Activated naive CD4-positive, alpha-beta T cell treated with anti-CD3 and anti-CD28 coated beads for 36 hours (primary cell): ENCODE measurements at places on chromosomes 7 and 10.

DNA sequence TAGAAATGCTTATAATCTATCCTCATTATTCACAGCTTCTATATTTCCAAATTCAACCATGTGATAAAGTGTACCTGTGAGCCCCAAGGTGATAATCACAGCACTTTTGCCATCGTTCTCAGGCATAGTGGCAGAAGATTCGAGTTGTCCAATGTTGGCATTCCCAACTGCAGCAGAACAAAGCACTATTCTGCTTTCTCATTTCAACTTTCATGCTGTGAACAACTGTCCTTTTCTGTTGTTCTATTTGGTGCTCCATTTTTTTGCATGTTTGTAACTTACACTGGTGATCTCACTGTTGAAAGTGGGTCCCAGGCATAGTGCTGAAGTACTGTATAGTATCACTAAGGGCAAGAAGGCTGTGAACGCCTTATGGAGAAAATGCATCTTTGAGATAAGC, 438.2 kb downstream of the PAXIP1 start:
- no peak for DNase-seq

- no peak for DNase-seq
Measured at GRCh38 chr10:29176845-29177832, 111.7 kb upstream of the LYZL1 start.

DNA sequence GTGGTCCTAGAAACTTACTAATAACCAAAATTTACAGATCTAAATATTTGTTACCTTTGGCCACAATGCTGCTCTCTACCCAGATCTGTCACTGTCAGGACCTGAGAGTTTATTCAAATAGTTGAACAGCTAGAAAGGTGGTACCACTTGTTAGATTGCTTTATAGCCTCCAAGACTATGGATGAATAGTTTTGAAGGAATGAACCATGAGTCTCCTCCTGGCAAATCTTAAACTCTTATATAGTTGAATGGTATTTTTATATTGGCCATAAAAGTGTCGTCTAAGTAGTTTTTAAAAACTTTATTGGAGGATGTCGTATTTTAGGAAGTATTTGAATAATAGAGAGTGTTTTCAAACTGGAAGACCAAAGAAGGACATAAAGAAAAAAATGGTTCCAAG, 178.7 kb downstream of the AHR start:
- no peak for DNase-seq

DNA sequence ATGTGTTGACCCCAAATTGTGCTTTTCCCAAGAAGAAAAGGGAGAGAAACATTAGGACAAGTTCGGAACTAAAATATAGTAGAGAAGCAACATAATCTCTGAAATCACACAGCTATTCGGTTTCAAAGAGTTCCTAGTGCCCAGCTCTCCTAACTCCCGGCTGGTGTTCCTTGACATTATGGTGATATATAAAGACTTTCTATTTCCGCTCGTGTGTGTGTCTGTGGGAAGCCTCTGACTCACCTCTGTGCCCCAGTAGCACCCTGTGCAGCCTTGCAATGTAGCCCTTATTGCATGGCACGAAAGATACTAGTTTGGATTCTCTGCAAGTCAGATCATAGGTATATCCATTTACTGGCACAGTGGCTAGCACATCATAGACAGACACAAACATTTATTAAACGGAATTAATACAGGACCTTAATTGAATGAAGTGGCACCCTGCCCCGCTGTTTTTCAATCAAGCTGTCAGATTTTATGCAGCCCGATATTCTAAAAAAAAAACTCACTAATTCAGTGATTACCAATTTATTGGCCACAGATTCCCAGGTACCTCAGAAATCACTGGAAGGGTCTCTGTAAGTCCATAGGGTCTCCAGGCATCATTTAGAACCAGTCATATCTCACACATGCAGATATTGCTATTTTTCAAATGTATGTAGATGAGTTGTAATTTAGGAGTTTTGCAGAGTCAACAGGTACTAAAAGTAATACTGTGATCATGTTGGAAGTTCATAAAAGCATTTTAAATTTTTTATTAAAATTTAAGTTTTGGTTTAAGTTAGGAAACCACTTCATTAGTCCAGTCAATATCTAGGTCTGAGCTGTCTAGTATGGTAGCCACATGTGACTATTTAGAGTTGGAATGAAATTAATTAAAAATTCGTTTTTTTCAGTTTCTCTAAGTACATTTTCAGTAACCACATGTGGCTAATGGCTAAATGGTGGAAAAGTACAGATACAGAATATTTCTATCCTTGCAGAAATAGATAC, 43.3 kb downstream of the SFTPD start:
- peak; percentile 36 for DNase-seq

- DNase-seq: no peak
Measured at GRCh38 chr10:70376436-70377378, 5.7 kb downstream of the LRRC20 start.

GRCh38 chr10:73339436-73339835, 19.2 kb downstream of the CFAP70 start:
- DNase-seq: no peak

GRCh38 chr10:102403115-102403514, 7.6 kb downstream of the NFKB2 start:
- no peak for DNase-seq

DNA sequence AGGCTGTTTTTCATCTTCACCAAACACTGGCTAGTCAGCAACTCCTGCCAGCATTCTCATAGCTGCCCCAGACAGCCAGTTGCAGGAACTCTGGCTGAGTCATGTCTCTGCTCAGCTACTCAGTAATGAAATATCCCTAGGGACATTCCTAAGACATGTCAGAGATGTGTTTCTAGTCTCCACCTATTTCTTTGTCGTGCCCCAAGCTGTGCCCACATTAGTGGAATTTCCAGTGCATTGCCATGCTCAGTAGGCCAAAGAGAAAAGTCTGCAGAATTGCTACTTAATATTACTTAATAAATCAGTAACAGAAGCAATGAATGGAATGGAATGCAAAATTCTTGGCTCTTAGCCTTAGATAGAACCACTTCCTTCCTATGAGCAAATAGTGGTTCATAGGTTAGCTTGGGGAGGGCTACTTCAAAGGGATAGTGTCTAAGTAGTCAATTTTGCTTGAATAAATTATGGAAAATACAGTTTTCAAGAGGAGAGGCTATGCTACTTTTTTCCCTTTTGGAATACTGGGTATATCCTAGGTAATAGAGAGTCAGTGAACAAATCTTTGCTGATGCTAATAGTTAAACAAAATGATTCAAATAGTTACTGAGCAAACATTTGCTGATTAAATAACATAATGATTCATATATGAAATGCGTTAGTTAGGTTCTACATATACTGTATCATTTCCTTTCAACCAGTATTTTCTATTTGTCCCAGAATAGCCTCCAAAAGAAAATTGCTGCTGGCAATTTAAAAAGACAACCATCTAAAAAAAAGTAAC, 23.6 kb upstream of the SEMA3C start:
- no peak for DNase-seq

DNA sequence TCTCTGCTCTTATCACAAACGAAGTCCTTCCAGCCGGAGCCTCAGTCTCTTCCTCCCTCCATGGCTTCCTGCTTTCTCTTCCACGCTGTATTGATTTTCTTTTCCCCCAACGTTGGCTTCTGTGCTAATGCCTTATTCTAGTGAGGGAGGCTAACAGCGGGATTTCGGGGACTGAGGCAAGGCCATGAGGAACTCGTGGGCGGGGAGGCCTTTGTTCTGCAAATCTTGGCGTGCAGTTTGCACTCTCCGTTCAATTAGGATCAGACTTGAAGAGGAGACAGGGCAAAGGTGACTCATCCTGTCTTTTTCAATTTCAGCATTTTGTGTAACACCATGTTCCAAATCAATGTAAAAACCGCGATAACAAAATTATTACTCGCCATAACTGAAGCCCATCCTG, 25.3 kb downstream of the EN2 start:
- no peak for DNase-seq

- DNase-seq: no peak
Measured at GRCh38 chr10:103653581-103654037, 160.1 kb downstream of the NEURL1 start.

GRCh38 chr10:61937631-61938351, 36.3 kb downstream of the ARID5B start:
- no peak for DNase-seq

DNA sequence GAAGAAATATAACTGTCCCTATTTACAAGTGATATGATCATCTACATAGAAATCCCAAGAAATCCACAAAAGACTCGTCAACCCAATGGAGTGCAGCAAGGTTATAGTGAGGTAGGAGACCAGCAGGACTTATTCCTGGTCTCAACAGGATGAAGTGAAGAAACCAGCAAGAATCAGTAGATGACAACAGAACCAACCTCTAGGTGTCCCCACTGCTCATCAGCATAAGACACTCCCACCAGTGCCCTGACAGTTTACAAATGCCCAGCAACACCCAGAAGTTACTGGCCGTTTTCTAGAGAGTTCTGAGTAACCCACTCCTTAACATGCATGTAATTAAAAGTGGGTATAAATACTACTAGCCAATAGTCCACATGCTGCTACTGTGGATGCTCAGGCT, 470.5 kb upstream of the LRRTM3 start:
- no peak for DNase-seq

DNA sequence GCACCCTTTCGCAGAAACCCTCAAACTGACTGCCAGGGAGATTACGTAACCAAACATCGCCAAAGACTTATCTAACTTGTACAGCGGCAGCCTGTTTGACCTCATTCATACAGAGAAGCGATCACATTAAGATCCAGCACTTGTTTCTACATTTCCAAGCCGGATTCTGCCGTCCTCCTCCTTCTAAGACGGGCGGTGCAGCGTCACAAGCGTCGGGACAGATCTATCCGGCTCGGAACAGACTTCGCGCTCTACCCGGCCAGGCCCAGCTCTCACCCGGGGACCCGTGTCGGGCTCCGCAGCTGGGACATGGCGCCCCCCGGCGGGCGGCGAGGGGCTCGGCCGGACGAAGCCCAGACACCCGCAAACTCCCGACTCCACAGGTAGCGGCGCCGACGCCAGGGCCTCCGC, 373 bp downstream of the H2AZ2 start:
- DNase-seq: peak; percentile 92

GRCh38 chr10:62561151-62561550, 187.0 kb downstream of the ZNF365 start:
- DNase-seq: no peak

GRCh38 chr7:100687261-100687660, 6.8 kb downstream of the GIGYF1 start:
- no peak for DNase-seq

- DNase-seq: no peak
Measured at GRCh38 chr10:3077940-3078630, 10.7 kb downstream of the PFKP start.

- no peak for DNase-seq
Measured at GRCh38 chr7:159098811-159099655, 45.6 kb downstream of the VIPR2 start.

DNA sequence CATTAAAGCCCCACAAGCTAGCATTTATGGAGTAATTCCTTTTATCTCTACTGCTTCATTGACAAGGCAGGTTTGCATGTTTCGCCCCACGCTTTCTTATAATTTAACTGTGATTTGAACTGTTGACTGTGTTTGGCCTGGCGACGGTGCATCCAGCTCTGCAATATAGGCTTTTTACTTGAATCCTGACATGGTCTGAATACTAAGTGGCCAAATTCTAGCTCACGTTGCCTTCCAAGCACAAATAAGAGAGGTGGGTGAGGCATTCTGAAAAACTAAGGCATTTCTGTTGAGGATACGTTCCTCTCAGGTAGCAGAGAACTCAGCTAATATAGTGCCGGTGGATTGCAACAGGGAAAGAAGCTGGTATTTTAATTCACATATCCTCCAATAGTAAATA, 61.8 kb downstream of the NRP1 start:
- DNase-seq: no peak

DNA sequence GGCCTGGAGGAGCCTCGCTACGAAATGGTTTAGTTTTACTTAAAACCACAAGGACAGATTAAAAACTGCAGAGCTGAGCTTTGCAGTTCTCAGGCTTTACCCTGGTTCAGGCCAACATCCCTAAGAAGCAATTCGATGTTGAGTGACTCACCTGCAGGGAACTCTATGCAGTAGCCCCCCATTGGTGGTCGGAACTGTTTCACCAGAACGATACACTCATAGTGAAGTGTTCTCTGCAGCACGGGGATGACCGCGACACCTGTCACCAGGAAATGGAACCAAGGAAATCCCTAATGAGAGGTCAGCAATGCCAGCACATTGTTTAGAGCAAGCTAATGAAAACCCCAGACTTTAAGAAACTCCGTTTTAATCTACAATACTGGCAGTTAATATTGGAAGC, 18.0 kb downstream of the NUDT5 start:
- DNase-seq: no peak

DNA sequence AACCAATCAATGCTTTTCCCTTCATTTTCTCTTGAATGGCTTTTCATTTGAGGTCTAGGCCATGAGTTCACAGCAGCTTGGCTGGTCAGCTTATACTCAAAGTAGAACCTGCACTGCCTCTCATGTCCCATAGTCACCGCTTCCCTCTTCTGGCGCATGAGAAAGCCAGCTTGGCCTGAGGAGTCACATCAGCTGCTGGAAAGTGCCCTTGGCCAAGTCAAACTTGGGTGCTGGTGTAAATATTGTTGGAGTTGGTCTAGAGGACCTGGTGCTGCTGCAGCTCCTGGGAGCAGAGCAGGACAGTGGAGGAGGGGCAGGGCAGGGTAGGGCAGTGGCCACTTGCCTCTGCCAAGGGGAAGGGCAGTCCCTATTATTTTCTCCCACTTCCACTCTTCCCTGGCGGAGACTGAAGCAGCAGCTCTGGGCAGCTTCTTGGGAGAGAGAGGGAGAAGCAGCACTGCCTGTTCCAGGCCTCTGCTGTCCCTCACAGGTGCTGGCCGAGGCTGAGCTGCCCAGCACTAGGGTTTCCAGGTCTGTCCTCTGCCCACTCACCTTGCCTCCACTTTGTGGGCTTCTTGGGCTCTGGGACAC, 12.8 kb downstream of the UBE2D4 start:
- DNase-seq: no peak

GRCh38 chr10:7667262-7668141, 736 bp upstream of the ITIH5 start:
- DNase-seq: peak; percentile 10

DNA sequence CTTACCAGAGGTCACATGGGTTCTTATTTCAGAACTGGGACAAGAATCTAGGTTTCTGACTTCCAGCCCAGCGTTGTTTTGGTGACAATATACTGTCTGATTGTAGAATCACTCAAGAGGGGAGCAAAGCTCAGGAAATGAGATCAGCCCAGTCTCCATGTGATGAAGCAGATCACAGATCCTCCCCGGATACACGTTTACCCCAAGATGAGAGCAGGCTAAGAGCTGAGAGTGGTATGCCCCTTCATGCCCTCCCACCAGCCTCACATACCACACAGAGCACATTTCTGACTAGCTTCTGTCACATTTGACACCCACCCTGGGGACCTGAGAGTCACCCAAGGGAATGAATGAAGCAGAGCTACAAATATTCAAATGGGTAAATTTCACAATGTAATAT, 27.1 kb upstream of the PRKCQ start:
- DNase-seq: peak; percentile 80

GRCh38 chr10:74868392-74868977, 42.1 kb downstream of the KAT6B start:
- no peak for DNase-seq

GRCh38 chr7:150345012-150345411, 3.6 kb upstream of the RARRES2 start:
- DNase-seq: no peak

- no peak for DNase-seq
Measured at GRCh38 chr10:11511321-11511720, 100.1 kb downstream of the USP6NL start.

GRCh38 chr7:71659622-71660021, 527.7 kb downstream of the GALNT17 start:
- no peak for DNase-seq

- no peak for DNase-seq
Measured at GRCh38 chr10:84095811-84096497, 43.4 kb upstream of the GHITM start.
